Fibroblast of pulmonary artery (primary cell): ENCODE measurements at places on chromosomes 4 and X.

GRCh38 chr4:89488736-89489135 is 181.1 kb upstream of the GPRIN3 start:
- no peak for DNase-seq

- DNase-seq: peak; percentile 11
These were observed 15.5 kb downstream of the CCNQ start for GRCh38 chrX:153583433-153583832.

GRCh38 chr4:153643406-153644383 is 40.4 kb upstream of the TLR2 start:
- DNase-seq: peak; percentile 54

- DNase-seq: peak; percentile 3
These were observed 573.2 kb downstream of the CENPC start for GRCh38 chr4:66972087-66972486.

- DNase-seq: no peak
These were observed 65.4 kb upstream of the NKX1-1 start for GRCh38 chr4:1471443-1472147.

DNA sequence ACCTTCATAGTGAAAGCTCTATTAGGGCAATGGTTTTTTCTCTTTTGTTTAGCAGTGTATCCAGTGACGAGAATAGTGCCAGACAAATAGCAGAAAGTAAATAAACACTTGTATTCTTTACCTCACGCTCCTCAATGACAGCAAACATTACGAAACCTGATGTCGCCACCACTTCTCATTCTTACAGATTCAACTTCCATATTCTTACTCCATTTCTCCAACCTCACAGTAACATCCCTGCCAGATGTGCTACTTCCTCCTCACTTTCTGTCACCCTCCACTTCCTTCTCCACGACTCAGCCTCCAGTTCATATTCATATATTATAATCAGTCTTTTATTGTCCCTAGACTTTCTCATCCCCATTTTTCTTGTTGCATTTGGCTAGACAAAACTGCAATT is 1956.2 kb upstream of the AGA start:
- DNase-seq: no peak

DNA sequence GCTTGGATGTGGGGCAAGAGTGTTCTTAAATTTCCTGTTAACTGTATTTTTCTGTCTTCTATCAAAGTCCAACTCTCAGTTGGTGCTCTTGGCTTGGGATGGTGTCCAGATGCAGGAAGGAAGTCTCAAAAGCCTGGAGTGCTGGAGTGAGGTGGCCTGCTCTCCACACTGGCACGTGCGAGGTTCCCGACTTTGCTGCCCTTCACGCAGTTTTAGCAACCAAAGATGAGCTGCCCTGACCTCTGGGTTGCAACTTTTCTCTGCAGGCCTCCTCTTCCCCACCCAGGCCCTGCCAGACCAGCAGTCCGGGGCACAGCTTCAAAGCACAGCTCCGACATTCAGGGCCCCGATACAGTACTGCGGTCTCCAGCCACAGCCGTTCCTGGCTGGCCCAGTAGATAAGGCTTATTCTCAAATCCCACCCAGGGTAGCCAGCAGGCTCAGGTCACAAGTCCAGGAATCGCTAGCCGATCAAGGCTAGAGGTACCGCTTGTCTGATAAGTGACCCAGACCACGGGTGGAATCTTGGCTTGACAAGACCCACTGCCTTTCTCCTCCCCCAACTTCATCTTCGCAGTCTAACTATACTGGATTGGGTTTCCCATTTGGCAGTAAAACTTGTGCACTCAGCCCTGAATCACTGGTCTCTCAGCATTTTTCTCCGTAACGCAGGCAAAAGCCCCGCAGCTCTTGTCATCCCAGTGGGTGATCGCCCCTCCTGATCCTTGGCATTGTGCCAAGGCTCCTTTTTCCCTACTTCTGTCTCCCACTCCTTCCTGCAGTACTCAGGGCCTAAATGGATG is 21.8 kb upstream of the JADE1 start:
- DNase-seq: no peak

GRCh38 chrX:7077241-7078230 is 70.0 kb upstream of the STS start:
- no peak for DNase-seq

GRCh38 chr4:26032142-26032541 is 118.1 kb downstream of the SMIM20 start:
- no peak for DNase-seq

DNA sequence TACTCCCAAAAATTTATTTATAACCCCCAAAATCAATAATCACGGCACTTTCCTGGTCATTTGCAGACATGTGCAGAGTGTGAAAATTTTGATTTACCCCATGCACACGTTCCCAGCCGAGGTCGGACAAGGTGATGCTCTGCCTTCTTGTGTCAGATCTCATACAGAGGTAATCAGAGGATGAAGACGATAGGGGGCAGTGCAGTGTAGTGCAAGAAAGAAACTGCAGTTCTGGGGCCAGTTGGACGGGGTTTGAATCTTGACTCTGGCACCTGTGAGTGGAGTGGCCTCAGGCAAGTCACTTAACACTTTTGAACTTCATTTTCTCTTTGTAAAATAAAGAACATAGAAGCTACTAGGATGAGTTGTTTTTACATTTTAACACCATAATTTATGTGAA is 88.4 kb downstream of the FRMPD3 start:
- DNase-seq: peak; percentile 61

DNA sequence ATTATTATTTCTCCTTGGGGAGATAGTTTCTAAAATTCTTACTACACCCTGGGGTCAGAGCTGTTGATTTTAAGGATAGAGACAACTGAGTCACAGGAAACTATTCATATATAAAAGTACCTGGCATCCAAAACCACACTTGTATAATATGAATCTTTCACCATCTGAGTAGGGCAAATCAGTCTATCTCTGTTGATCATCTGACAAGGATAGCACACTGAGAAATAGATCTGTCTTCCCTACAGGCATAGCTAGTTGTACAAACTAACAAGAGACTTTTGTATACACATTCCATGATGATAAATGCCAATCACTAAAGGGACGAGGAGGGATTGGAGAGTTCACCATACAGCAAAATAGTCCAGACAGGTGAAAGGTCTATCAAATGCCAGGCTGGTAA is 30.0 kb downstream of the PKD2 start:
- no peak for DNase-seq

DNA sequence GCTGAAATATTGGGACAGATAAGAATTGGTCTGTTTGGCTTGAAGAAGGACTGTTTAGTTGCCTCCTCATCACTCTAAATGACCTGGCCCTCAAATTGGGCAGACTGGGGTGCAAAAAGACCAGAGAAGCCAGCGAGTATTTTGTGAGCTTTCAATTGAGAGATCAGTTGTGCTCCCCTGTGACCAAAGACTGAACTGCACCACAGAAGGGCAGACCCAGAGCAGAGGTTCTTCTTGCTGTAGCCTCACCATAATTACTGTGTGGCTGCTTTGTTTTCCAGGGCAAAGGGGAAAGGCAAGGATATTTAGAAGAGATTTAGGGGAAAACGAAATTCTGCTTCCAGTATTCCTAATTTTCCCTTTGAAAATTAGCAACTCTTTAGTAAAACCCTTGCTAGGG is 104.0 kb upstream of the MBNL3 start:
- DNase-seq: peak; percentile 8

GRCh38 chr4:14862891-14863290 is 139.4 kb upstream of the CPEB2 start:
- no peak for DNase-seq

GRCh38 chr4:768995-769394 is 56.9 kb downstream of the CPLX1 start:
- no peak for DNase-seq

- no peak for DNase-seq
These were observed 23.3 kb downstream of the FRYL start for GRCh38 chr4:48756689-48757220.

GRCh38 chr4:145821766-145822165 is 116.9 kb downstream of the ZNF827 start:
- DNase-seq: no peak

- peak; percentile 66 for DNase-seq
These were observed 715.9 kb downstream of the TECRL start for GRCh38 chr4:63693321-63693720.

GRCh38 chrX:65894133-65894532 is 145.7 kb downstream of the VSIG4 start:
- no peak for DNase-seq

- no peak for DNase-seq
These were observed 143.2 kb upstream of the ZCCHC13 start for GRCh38 chrX:74160816-74161215.

DNA sequence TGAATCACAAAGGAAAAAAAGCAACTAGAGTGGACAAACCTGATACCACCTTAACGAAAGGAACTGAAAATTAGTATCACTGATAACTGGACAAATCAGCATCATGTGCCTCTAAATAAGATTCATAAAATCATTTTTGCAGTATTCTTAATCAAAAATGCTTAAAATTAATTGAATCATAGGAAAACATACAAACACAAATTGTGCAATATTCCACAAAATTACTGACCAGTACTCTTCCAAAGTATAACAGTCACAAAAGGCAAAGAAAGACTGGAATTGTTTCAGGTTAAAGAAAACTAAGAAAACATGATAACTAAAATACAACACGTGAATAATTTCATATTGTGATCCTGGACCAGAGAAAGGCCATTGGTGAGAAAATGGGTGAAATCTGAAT is 27.1 kb downstream of the FBXW7 start:
- no peak for DNase-seq

- DNase-seq: peak; percentile 7
These were observed 531 bp downstream of the STAG2 start for GRCh38 chrX:123962006-123962467.

GRCh38 chr4:147794787-147795413 is 63.0 kb downstream of the ARHGAP10 start:
- no peak for DNase-seq

GRCh38 chr4:158581161-158581560 is 59.5 kb downstream of the RXFP1 start:
- peak; percentile 57 for DNase-seq

GRCh38 chr4:180539284-180539683 is 1703.9 kb upstream of the TENM3 start:
- DNase-seq: no peak

DNA sequence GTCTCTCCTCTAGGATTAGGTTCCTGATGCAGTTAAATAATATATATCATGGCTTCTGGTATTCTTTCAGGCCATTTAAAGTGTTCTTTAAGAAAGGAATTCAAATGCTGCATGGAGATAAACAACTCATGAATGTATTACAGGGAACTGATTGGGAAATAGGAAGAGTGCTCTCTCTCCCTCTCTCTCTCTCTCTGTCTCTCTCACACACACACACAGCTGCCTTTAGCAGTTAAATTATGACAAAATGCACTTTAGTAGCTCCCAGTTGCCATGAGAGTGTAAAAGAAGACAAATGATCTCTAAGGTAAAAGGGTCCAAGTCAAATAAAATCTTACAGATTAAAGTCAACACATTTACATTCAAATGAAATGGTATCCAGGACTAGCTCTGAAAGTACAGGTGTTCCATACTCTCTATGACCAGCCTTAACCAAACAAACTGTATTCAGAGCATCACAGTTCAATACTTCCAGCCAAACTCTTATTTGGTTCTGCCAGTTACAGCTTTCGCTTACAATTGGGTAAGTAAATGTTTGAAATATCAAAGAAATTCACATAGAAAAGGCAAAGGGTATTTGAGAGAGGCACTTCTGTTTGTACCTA is 94.7 kb upstream of the CXXC4 start:
- DNase-seq: peak; percentile 37

GRCh38 chr4:83171436-83172039 is 57.0 kb upstream of the PLAC8 start:
- DNase-seq: peak; percentile 77

DNA sequence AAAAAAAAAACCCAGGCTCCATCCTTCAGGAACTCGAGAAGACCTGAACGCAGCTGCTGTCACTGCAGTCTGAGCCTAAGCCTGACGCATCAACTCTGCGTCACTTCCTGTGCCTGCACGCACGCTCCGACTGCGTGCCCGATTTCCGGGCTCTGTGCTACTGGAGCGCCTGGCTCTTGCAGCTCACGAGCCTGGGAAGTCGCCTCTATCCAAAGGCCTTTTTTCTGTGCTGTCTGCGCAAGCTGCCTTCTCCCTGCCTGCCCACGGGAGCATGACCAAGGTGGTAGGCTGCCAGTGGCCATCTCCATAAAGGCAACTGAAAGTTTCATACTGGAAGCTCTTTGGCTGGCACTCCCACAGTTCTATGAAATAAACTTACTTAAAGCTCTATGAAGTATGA is 9.9 kb upstream of the GASK1B start:
- no peak for DNase-seq

GRCh38 chr4:83574247-83574646 is 38.3 kb downstream of the GPAT3 start:
- DNase-seq: no peak

DNA sequence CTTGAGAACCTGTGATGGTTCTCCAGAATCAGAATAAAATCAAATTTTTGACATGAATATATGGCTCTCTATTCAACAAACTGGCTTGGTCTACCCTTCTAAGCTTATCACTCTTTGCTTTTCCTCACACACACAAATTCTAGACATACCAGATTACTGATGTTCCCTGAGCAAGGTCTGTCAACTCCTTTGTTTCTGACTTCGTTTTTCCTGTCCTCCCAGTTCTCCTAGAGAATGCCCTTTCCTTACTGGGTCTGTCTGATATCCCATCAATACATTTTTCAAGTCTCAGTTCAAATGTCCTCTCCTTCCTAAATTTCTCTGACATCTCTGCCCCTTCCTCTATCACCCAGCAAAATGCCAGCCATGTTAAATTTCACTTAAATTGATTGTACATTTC is 202.1 kb upstream of the IGFBP7 start:
- no peak for DNase-seq

GRCh38 chr4:186096681-186097165 is 7.8 kb upstream of the FAM149A start:
- no peak for DNase-seq

DNA sequence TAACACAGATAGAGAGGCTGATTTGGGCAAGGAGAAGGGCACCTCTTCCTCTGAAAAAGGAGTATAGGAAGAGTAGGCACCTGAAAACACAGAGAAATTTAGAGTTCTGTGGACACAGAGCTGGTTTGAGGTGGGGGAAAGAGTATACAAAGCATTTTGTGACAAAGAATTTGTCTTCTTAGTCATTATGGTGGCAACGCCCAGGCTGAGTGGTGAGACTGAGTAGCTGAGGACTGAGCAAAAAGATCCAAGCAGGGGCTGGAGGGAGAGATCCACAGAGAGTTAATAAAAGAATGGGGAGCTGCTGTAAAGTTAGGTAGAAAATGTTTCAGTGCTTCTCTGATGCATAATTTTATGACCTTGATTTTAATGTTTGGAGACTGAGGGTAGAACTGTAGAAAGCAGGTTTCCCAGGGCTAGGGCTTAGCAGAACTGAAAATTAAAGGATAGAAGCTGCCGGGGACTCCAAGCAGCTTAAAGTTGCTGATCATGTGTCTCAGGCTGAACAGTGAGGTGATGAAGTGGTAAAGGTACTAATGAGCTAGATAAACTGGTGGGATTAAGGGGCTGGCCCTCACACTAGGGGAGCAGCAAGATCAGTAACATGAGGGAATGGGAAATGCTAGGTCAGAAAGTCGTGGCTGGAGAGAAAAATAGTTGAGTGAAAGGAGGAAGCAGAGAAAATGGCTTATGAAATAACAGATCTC is 118.9 kb downstream of the CEP44 start:
- DNase-seq: no peak
